ENCODE measurements at places on chromosomes 16 and 17.

GRCh38 chr16:75265911-75266701, 14.7 kb upstream of the BCAR1 start:
- peak; percentile 79 for DNase-seq

DNA sequence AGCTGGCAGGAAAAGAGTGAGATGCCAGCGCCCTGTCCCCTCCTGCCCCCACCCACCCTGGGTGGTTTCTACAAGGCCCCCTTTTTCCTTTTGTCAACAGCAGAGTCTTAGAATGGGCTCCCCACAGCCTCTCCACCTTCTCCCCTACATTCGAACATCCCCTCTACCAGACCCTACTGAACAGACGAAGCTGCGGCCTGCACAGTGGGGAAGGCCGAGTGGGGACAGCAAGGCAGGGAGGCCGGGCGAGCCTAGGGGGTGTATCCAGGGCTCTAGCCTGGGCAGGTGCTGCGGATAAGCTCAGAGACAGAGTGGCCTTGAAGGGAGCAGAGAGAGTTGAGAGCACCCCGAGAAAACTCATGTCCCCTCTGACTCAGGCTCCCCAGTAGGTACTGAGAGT, 7.4 kb downstream of the ZACN start:
- no peak for DNase-seq

GRCh38 chr16:78189121-78189520, 89.7 kb downstream of the WWOX start:
- DNase-seq, result no peak

GRCh38 chr16:23160574-23160973, 11.3 kb upstream of the USP31 start:
- DNase-seq, result no peak

- no peak for DNase-seq
Observed at GRCh38 chr16:3487521-3488410, 7.5 kb downstream of the C16orf90 start.

DNA sequence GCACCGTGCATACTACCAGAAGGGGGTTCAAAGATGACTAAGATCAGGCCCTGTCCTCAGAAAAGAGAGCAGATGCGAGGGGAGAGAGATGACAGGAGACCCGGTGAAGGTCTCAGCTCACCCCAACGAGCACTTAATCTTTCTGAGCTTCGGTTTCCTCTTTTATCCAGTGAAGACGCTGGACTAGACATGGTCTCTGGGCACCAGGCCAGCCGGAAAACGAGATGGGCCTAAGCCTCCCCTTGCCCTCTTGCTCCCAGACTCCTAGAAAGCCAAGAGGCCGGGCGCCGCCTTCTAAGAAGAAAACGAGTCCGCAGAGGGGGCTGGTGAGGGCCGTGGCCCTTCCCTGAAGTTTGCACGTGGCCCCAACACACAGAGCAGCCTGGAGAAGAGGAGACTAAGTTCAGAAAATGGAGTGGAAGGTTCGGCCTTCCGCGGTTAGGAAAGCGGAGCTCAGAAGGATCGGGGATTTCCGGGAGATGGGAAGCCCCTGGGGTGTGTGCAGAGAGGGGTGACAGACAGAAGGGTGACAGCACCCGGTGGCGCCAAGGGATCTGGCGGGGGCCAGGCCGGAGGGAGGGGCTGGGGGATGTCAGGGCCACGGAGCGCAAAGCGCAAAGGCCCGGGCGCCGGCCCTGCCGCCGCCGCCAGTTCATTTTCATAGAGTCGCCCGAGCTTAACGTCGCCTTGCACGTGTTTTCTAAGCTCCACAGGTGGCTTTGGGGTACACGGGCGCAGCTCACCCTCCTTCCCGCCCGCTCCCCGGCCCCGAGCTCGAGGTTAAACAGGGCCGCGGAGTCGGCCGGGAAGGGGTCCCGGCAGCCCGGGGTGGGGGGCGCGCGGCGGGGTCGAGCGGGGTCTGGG, 42.1 kb upstream of the BHLHA9 start:
- DNase-seq, result no peak

DNA sequence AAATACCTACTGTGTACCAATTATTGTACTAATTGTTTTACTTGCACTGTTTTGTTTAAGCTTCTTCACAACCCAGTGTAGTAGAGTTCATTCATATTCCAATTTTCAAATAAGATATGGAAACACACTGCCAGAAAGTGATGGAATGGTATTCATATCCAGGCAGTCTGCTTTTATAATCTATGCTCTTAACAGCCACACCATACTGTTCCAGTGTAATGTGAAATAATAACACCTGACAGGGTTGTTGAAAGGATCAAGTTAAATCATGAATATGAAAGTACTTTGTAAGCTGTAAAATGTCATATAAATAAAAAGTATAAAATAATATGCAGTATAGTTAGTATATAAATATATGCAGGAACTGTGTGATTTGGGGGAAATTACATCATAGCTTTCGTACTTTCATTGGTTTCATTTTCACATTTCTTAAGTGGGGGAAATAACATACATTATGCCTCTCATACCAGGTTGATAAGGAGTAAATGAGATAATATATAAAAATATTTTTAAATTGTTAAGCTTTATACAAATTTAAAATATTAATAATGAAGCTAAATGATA, 230.8 kb downstream of the TANC2 start:
- no peak for DNase-seq

DNA sequence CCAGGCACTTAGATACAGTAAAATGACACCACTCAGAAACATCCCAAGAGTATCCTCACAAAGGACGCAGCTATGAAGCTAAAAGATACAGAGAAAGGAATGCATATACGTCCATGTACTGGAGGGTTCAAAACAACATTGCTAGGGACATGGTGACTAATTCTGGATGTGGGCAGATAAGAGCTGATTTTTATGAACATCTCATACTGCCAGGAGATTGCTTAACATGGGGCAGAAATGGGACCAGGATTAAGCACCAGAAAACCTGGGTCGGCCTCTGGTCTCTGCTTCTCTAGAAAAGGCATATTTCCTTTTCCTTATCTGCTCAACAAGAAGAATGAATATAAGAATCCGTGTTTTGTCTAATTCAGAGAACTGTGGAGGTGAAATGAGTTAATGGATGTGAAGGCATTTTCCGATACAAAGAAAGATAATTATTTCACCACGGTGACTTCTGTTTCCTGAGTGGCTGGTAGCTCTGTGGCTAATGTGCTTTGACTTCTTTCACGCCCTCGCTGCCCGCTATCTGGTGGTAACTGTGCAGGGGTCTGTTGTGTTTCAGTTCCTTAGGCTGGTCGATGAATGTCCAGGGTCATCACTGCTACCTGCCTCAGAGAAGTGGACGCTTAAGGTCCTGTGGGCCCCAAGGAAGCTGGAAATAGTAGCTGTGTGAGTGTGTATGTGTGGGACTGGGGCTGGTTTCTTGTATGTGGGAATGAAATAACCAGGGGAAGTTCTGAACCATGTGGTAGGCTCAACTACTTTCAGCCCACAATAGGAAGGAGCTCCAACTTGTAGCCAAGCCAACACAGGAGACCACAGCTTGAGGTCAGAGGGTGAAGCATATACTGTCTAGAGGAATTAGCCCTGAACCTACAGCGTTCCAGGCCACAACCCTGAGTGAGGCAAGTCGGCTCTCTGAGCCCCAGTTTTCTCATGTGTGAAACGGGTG, 15.8 kb upstream of the CCL5 start:
- no peak for DNase-seq

- no peak for DNase-seq
Observed at GRCh38 chr16:82807311-82807710, 180.5 kb downstream of the CDH13 start.

GRCh38 chr17:39139561-39139960, 11.9 kb downstream of the PLXDC1 start:
- no peak for DNase-seq

GRCh38 chr17:77453613-77454241, 313.0 kb downstream of the SEC14L1 start:
- no peak for DNase-seq

DNA sequence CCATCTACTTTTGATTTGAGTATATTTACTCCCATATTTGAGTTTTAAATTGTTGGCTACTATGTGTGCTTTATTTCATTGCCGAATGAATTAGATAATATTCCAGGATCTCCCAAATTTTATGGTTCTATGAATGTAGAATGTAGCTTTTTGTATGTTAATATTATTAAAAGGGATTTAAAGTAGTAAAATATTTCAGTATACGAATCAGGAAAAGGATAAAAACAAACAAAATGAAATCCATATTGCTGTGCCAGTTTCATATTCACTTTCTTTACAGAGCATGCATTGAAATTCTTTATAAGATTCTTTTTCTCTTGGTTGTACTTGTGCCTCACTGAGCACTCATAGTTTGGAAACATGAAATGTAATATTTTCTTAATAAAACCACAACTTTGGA, 155.1 kb downstream of the CHD9 start:
- DNase-seq, result no peak

DNA sequence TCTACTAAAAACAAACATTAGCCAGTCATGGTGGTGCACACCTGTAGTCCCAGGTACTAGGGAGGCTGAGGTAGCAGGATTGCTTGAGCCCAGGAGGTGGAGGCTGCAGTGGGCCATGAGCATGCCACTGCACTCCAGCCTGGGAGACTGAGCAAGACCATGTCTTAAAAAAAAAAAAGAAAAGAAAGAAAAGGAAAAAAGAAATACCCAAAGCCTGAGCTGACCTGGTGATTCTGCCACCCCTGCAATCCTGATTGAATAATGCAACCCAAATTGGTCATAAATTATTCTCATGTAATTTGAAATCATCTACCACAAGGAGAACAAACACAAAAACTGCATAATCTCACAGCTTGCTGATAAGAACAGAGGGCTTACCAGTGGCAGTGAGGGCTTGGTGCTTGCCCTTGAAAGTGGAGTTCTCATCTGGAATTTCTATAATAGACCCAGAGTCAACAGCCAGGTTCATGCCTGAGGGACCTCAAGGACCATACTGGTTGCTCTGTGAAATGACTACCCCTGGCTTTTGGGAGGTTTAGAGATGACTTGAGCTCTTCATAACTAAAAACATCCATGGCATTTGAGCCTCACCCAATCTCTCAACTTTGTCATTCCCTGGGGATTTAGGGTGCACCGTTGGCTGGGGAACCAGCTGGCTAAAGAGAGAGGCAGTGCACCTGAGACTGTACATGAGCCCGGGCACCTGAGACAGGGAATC, 35.4 kb upstream of the TMC5 start:
- no peak for DNase-seq

DNA sequence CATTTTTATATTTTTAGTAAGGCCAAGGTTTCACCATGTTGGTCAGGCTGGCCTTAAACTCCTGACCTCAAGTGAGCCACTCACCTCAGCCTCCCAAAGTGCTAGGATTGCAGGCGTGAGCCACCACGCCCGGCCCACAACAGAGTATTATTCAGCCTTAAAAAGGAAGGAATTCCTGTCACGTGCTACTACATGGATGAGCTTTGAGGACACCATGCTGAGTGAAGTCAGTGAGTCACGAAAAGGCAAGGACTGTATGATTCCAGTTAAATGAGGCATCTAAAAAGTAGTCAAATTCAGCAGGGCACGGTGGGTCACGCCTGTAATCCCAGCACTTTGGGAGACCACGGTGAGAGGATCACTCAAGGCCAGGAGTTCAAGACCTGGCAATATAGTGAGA, 9.7 kb downstream of the CSF3 start:
- DNase-seq, result no peak

DNA sequence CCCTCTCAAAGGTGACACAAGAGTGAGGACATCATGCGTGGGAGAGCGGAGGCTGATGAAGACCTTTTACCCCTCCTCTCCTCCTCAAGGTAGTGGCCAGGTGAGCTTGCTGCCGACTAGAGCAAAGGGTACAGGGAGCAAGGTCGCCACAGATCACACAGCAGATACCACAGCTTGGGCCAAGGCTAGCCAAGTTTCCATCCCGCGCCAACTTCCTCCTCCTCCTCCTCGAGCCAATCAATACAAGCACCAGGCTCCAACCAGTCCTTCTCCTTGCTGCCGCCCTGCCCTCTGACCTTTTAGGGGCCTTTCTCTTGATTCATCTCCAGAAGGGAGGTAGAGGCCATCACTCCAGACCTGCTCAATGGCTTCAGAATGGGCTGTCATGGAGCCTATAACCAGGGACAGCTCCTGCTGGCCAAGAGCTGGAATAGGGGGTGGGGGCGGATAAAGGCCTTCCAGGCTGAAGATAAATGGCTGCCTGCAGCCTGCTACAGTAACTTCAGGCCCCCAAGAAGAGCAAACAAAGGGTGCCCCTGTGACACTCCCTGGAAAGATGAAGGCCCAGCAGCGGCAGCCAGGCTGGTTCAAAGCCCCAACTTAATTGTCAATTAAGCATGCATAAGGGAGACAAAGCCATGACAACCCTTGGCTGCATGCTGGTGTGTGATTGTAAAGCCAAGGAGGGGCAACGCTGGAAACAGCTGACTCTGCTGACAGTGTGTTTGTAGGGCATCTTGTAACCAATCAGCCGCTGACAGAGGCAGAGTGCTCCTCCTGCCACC, 17.8 kb downstream of the HNF1B start:
- no peak for DNase-seq

GRCh38 chr17:27457731-27458523, 1.7 kb downstream of the KSR1 start:
- no peak for DNase-seq

DNA sequence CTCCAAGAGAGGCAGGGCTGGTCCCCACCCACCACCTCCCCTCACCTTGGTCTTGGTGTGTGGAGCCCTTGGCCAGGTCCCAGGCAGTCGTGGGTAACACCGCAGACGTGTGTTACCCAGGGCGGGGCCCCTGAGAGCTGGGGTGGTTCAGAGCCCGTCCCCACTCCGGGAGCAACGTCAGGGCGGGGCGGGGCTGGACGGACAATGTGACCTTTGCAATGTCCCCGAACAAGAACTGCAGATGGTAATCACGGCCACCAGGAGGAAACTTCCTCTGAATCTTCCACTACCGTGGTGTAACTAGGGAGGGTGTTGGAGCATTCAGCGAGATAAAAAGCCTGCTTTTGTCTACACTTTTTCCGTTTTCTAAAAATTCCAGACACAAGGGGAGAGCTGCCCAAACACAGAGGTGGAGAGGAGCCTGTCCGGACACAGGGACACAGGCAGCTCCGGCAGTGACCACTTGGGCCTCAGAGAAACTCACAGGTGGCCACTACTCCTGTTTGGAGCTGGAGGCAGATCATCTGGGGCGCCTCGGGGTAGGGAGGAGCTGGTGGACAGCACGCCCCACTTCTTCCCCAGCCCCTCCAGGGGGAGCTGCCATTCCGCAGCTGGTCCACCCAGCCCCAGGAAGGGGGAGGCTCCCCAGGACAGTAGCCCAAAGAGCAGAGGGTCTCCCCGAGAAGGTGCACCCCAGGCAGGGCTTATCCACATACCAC, 14.2 kb upstream of the SLC38A10 start:
- peak; percentile 90 for DNase-seq

GRCh38 chr17:8799570-8800212, 526 bp upstream of the MFSD6L start:
- no peak for DNase-seq

GRCh38 chr17:72725433-72726068, 366.9 kb downstream of the SLC39A11 start:
- DNase-seq, result peak; percentile 51

GRCh38 chr16:50979806-50980620, 171.1 kb downstream of the SALL1 start:
- no peak for DNase-seq

- no peak for DNase-seq
Observed at GRCh38 chr17:81245024-81245664, 6.0 kb downstream of the NDUFAF8 start.

Data from ureter (tissue), 1 donor.